ENCODE measurements at places on chromosomes 5 and 9.

GRCh38 chr9:133384736-133385321 lies 8.7 kb downstream of the STKLD1 start:
- no peak for DNase-seq

GRCh38 chr9:137660144-137660543 lies 41.3 kb downstream of the EHMT1 start:
- no peak for DNase-seq

- DNase-seq, result no peak
Observed at GRCh38 chr5:19534751-19535150, 453.2 kb downstream of the CDH18 start.

DNA sequence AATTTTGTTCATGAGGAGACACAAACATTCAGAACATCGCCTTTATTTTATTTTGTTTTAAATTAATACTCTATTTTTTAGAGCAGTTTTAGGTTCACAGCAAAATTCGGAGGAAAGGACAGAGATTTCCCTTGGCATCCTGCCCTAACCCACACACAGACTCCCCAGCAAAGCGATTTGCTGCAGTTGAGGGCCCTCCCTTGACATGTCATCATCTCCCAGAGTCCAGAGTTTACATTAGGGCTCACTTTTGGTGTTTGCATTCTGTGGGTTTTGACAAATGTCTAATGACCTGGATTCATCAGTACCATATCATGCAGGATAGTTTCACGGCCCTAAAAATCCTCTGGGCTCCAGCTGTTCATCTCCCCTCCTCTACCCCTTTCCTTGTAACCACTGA lies 33.6 kb upstream of the COL5A1 start:
- no peak for DNase-seq

DNA sequence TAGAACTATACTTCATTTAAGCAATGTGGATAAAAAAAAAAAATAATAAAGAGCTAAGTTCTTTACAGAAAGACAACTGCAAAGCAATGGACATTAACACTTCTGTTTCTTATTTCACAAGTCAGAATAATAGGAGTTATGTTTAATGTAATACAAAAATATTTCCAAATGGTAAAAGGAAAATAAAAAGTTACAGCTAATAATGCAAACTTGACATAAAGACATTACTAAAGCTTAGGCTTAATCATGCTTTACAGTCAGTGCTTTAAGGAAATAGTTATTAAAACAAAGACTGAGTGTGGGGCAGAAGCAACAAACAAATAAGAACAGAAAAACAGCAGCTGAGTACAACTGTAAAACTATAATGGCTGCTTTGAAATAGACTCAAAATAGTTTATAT lies 56.7 kb downstream of the ZFR start:
- no peak for DNase-seq

GRCh38 chr9:30928045-30928444 lies 1456.4 kb upstream of the ACO1 start:
- no peak for DNase-seq

DNA sequence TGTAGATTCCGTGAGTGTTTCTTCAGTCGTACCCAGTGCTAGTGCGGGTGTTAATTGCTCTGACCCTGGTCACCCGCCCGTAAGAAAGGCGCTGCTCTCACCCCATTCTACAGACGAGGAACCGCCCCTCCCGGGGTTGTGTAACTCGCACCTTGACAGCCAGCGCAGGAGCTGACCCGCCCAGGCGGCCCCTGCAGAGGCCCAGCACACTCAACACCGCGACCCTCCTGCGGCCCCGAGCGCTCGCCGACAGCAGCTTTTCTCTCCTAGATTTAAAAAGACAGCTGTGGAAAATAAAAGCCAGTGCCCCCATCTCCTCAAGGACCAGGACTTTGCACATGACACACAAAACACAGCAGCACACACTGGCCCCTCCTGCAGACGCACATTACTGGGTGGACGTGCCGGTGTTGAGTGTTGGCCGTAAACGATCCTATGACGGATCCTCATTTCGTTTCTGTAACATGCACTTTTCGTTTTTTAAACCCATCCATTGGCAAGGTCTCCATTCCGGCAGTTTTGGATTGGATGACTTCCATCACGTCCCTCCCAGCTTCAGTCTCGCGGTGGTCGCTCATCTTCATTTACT lies 22.9 kb downstream of the OR2V2 start:
- DNase-seq, result no peak

- DNase-seq, result no peak
Observed at GRCh38 chr9:72924154-72924790, 28.6 kb downstream of the ALDH1A1 start.

DNA sequence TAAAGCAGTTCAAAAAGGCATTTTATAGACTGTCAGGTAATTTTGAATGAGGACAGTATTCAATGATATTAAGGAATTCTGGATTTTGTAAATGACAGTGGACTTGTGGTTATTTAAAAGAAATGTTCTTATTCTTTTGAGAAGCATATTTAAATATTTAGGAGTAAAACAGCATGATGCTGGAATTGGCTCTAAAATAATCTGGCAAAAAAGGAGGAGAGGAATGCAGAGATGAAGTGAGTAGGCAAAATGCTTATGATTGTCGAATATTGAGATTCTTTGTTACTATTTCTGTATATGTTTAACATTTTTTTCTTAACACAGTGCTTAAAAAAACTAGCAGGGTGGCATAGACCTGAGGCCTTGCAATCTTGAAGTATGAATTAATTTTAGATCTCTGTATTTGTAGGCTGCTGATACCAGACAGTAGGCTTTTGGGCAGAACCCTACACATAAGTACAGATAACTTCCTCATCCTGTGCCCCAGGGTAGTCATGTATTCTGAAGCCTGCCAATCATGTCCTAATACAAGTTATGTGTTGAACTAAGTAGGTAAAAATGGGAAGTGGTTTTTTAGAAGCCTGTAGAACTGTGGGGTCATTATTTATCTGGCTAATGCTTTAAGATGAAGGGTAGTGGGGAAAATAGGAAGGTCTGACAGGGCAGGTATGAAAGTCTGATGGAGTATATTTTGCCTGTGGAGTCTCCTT lies 9.4 kb downstream of the CD180 start:
- no peak for DNase-seq

DNA sequence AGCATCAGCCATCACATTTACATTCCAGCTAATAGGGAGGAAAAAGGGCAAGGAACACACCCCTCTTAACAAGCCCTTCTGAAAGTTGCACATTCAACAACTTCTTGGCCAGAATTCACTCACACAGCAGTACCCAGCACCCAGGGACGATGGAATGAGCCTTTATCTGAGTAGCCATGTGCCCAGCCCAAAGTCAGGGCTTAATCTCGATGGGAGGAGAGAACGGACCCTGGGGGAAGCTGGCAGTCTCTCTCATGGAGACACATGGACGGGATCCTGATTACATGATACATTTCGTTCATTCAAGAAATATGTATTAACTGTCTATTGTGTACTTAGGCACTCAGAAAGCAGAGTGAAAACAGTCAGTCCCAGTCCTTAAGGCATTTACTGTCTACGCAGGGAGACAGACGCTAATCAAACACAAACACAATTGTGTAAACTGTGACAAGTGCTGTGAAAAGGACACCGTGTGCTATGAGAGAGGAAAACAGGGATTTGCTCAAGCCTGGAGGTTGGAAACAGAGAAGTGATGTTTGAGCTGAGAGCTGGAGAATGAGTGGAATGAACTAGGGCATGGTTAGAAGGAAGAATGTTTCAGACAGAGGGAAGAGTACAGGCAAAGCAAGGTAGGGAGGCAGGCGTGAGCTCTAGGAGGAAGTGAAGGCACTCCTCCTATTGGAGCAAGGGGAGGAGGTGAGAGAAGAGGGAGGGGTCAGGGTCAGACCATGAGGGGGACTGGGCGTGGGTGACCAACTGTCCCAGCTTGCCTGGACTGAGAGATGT lies 7.4 kb downstream of the OTULINL start:
- DNase-seq, result no peak

DNA sequence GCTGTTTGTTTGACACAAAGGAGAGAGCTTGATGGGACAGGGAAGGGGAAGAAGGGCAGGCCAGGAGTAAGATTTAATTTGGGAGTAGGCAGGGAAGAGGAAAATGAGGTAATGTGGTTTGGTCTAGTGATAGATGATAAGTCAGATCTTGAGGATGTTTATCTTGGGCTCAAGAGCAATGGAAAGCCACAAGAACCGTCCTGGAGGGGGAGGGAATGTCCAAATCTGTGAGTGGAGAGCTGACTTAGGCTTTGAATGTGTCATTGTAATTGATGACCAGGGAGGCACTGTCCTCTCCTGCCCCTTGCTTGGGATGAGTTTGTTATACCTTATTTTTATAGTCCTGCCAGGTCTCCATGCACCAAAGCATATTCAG lies 37.5 kb downstream of the MAMDC2 start:
- DNase-seq, result no peak

DNA sequence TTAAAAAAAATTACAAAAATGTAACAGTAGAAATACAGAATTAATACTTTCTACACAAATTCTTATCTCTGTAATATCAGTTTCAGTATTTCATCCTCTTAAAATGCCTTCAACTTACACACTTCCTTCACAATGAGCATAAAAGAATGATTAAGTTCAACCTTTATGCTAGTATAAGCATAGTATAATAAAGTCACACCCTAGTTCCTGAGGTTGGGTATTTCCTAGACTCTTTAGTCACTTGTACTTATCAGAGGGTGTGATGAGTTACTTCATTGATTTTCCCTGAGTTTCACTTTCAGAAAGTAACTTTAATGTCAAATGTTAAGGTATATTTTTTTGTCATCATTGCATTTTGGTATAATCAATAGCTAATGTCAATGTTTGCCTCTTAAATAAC lies 302.4 kb downstream of the PDE4D start:
- DNase-seq, result no peak

GRCh38 chr9:107018861-107019545 lies 156.0 kb downstream of the ZNF462 start:
- peak; percentile 46 for DNase-seq

DNA sequence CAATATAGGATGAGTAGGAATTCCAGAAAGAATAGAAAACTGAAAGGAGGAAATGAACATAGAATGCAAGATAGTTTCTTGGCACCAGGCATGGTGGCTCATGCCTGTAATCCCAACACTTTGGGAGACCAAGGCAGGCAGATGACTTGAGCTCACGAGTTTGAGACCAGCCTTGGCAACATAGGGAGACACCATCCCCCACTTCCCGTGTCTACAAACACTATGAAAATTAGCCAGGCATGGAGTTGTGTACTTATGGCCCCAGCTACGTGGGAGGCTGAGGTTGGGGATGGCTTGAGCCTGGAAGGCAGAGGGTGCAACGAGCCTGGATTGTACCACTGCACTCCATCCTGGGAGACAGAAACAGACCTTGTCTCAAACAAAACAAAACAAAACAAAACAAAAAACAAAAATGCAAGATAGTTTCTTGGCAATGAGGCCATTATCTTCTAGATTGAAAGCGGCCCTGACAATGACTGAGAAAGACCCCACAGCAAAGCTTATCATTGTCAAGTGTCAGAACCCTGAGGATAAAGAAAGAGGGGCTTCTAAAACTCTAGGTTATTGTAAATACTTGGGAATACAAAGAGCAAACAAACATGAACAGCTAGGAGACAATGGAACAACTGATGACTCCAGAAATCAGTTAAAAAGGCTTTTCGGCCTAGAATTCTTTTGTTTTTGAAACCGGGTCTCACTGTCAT lies 9.2 kb downstream of the SQSTM1 start:
- DNase-seq, result no peak

DNA sequence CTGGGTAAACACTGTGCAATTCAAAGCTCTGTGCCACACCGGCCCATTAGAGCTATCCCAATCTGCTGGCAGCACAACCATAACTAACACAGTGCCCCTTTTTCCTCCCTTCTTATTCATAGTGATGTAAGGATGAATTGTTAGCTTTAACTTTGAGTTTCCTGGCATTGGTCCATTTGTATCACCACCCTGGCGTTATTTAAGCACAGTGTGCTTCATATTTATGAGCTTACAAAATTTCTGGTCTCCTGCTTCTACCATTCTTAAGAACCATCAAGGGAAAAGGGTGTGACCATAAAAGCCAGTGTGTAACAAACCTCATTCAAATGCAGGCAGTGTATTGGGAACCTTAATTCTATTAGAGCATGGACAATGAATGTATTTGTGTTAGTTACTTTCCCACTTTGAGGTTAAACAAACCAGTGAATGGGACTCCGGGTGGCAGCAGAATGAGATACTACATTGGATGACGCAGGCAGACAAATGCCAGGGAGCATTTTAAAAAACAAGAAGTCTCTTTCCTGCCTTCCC lies 222.6 kb downstream of the TMEM161B start:
- no peak for DNase-seq

DNA sequence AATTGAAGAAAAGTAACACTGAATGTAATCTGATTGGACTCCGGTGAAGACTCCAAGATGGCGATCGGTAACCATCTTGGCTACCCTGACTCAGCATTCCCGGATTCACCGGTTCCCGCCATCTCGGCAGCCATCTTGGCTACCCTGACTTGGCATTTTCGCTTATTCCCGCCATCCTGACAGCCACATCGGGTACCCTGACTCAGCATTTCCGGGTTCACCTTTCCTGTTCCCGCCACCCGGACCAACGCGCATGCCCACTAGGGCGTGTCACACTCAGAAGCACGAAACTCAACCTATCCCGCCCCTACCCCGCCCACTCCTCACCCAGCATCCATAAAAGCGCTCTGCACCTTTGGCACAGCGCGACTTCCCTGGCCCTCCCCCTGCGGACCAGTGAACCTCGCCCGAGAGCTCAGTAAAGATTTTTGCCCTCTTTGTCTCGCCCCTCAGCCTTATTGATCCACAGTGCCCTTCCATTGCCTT lies 17.2 kb downstream of the SPTLC1 start:
- no peak for DNase-seq

DNA sequence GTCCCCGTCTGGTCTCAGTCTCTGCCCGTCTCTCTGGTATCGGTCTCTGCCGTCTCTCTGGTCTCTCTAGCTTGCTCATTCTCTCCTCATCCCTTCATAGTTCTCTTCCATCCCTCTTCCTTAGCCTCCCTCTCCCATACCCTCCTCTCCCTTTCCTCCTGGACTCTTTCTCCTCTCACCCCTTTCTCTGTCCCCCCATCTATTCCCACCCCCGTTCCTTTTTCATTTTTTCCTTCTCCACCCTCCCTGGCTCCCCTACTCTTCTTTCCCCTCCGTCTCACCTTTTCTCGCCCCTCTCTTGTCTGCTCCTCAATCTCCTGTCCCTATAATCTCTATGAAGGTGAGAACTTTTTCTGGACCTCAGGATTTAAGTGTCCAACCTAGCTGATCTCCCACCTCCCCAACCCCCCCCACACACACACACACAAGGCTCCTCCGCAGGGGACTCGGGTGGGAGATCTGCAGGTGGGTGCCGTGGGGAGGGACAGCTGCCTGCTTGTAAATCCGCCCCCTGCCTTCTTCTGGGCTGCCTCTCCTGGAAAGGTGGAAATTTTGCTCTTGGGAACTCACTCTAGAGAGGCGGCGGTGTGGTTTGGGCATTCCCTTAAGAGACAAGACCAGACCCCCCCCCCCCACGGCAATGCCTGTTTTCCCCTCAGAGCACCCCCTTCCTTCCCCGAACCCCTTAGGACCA lies 953 bp downstream of the UBE2QL1 start:
- no peak for DNase-seq

GRCh38 chr5:173554038-173554955 lies 62.2 kb downstream of the BOD1 start:
- no peak for DNase-seq
